ENCODE measurements at places on chromosomes 16 and 17.

DNA sequence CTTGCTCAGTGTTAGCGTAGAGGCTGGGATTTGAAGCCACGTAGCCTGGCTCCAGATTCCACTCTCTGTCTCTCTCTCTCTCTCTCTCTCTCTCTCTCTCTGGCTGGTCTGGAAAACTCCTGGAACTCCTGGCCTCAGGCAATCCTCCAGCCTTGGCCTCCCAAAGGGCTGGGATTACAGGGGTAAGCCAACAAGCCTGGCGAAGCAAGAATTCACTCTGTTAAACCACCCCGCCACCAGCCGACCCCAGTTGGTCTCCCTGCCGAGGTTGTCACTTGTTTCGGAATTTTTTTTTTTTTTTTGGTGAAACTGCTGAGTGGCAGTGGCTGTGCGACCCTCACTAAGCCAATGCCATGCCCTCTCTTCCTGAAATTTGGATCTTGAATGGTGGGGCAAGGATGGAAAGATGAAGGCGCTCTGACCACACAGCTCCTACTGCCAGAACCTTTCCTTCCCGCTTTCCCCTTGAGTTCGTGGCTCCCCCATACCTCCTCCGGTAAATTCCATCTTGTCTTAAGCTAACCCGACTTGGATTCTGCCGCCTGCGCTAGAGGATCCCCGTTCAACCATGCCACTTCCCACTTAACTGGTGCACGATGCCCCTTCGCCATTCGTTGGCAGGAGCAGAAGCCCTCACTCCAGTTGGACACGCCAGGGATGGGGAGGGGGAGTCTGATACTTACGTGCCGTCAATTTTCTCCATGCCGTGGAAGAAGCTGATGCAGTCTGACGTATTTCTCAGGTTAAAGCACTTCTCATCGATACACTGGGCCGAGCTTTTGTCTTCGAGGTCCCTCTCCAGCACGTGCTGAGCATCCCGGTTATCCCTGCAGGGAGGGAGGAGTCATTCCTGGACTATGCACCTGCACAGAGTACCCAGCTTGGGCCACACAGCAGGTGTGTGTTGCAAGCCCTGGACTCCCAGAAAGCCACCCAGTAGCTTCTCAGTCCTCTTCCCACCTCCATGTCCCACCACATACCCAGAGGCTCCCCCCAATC is 13.1 kb downstream of the TEKT5 start:
- DNase-seq, result no peak

DNA sequence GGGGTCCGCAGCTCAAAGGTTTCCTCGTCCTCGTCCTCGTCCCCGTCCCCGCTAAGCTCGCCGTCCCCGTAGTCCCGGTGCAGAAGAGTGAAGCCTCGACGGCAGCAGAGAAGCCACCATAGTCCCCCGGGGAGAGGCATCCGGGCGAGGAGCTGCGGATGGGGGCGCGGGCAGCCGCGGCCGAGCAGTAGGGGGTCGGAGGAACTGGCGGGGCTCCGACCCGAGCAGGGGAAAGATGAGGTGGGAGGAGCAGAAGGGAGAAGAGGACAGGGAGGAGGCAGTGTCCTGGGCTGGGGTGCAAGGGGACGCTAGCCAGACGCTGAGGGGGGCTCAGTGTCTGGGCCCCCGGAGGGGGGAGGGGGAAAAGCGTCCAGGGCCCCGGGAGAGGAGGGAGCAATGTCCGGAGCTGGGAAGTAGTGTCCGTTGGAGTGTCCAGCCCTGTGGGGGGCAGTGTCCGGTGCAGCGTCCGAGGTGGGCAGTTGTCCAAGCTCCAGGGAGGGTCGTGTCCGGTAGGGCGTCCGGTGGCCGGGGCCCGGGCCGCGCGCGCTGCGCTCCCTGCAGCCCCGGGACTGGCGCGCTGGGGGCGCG is at the start of gene PLEKHH3:
Gene PLEKHH3 (minus strand): TSS at position 571 of the 588 bp plus-strand sequence. CDS start 431 bp downstream, at position 140.
- DNase-seq, result no peak

DNA sequence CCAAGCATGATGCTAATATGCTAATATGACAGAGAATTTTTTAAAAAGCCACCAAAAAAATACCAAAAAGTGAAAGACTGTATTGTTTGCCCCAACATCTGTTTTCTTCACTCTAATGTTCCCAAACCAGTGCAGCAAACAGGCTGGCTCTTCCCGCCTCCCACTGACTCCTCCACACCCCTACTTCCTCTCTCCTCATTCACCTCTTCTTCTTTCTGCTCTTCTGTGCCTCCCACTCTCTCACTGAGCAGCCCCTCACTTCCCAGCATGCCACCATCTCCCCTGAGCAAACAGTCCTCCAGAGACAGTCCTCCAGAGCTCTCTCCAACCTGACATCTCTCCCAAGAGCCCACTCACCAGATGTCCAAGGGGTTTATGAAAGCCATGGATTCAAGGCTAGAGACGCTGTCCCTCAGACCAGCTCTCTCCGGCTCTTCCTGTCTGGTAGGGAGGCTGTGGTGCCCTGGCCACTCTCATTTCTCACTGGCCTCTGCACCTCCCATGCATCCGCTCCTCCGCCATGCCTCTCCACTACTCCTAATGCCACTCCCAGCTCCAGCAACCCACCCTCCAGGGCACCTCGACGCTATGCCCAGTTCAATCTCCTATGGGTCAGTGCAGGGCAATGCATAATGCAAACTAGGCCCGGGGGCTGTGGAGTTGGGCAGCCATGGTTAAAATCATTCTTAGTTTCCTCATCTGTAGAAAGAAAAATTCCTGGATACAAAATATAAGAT is 52.9 kb downstream of the ANKRD11 start:
- no peak for DNase-seq

DNA sequence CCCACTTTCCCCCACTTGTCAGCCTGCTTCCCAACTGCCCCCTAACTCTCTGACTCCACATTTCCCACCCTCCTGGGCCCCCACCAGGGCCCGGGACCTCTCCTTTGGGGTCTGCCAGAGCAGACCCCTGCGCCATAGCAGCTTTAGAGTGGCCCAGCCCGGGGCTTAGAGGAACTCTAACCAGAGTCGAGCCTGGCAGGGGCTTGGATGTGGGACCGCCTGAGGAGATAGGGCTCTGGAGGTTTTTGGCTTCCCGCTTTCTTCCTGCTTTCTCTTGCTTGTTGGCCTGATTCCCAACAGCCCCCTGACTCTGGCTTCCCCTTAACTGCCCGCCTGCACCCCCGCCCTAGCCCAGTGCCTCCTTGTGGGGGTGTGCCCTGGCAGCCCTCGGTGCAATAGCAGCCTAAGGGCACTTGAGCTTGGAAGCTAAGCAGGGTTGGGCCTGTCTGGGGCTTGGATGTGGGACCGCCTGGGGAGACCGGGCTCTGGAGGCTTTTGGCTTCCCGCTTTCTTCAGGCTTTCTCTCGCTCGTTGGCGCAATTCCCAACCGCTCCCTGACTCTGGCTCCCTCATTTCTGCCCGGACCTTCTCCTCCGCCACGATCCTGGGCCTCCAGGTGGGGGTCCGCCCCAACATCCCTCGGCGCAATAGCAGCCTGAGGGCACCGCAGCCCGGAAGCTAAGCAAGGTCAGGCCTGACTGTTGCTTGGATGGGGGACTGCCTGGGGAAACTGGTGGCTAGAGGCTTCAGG is 2292.0 kb downstream of the TP53TG3F start:
- DNase-seq, result no peak

DNA sequence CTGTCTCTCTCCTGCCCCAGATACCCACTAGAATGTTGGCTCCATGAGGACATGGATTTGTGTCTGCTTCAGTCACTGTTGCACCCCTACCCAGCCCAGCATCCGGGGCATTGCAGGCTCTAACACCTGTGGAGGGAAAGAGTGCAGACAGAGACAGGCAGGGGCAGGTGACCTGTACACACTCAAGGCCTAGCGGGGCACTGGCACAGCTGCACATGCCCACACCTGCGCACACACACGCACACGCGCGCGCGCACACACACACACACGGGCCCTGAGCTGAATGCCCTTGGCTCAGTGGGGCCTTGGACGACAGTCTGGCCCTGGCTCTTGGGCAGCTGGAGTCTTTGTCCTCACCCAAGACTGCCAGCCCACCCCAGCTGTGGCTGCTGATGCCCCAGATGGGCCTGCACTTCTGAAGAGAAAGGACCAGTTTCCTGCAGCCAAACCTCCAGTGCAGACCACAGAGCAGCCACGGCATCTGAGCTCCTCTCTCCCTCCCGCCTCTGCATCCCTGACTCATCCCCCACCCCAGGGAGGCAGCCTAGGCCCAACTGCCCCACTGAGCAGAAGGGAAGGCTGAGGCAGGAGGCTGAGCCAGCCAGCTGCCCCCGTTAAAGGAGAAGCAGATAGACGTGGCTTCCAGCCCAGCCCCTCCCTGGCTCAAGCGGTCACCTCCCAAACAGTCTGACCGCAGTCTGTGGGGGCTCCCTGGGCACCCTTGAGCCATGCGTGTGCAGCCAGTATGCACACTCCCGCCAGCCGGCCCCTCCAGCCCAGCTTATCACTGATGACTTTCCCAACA is 12.3 kb upstream of the RAI1 start:
- no peak for DNase-seq

GRCh38 chr16:85344502-85345128 is 232.3 kb upstream of the CIBAR2 start:
- DNase-seq, result no peak

DNA sequence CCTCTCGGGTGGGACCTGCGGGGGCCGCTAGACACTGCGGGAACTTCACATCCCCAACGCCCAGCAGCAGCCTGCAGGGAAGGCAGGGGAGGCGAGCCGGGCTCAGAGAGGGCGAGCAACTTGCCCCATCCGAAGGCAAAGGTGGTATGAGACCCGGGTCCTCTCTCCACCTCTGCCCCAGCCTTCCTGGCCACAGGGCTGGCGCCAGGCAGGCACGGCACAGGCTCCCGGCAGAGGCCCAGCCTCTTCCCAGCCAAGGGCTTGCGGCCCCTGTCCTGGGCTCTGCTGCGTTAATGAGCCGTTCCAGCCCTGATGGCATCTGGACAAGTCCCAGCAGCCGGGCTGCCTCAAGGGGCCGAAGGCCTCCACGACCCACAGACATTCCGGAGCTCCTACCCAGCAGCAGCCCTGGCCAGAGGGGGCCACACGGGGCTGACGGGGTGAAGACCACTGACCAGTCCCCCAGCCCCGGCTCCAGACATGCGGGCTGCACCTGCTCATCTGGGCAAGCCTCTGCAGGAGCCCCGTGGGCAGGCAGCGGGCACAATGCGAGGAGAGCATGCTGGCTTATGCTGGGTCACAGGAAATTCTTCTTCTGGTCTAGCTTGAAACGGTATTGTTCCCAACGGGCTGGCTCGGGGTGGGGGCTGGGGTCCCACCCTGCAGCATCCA is 1.2 kb upstream of the HS3ST6 start:
- no peak for DNase-seq

DNA sequence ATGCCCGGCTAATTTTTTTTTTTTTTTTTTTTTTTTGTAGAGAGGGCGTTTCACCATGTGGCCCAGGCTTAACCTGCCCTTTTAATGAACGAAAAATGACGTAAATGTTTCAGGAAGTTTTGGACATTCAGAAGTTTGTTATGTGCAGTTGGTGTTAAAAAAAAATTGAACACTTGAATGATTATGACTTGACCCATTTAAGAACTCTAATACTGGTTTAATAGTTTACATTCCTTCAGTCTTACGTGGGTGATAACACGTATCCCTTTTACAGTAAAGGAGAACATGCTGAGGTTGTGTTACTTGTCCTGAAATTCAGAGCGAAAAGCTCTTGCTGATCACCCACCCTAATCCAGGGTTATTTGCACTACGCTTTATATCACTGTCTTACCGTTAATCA is 1.7 kb downstream of the MLYCD start:
- no peak for DNase-seq

Data from activated T-helper 1 cell treated with anti-CD3 and anti-CD28 coated beads, Interleukin-2, amount 50 U/mL, for 16 hours (primary cell).